ENCODE measurements at places on chromosomes 7 and 10.

GRCh38 chr7:16130111-16131110 is 290.9 kb downstream of the CRPPA start:
- DNase-seq, result no peak

GRCh38 chr10:65273115-65273514 is 1652.7 kb upstream of the LRRTM3 start:
- DNase-seq, result no peak

- DNase-seq, result no peak
Observed at GRCh38 chr10:109744020-109744419, 179.3 kb downstream of the XPNPEP1 start.

DNA sequence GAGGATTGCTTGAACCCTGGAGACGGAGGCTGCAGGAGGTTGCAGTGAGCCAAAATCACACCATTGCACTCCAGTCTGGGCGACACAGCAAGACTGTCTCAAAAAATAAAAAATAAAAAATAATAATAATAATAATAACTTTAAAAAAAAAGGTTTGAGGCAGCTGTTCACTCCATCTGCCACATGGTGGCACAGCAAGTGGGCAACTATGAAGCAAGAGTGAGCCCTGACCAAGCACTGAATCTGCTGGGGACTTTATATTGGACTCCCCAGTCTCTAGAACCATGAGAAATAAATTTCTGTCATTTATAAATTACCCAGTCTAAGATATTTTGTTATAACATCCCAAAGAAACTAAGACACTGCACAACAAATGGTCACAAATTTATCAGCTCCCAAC is 14.6 kb upstream of the BRI3 start:
- DNase-seq, result no peak

DNA sequence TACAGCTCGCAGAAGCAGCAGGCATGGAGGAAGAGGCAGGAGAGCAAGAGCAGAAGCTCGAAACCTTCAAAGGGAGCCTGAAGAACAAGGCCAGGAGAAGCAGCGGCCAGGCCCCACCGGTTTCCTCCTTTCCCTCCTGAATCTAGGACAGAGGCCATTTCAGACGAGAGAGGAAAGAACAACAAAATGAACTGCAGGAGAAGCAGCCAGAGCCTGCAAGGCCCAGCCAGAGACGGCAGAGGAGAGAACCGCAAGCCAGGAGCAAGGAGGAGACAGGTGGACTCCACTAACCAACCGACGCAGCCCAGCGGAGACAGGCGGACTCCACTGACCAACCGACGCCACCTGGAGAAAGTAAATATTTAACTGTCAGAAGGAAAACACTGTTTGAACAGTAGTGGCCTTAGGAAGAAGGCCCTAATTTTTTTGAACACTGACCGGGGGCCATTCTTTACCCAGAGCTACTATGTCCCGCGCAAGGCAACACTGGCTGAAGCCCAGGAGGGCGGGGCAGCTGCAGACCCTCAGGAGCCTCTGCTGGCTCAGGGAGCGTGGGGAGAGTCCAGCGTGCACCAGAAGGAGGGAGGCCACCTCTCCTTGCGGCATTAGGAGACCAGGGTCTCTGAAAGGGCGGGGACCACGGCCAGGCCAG is 559.2 kb downstream of the PTPRN2 start:
- DNase-seq, result peak; percentile 83

Data from NCI-H1417 (cell line).